Cortex of kidney (tissue), 1 donor: ENCODE measurements at places on chromosomes 3 and 15.

DNA sequence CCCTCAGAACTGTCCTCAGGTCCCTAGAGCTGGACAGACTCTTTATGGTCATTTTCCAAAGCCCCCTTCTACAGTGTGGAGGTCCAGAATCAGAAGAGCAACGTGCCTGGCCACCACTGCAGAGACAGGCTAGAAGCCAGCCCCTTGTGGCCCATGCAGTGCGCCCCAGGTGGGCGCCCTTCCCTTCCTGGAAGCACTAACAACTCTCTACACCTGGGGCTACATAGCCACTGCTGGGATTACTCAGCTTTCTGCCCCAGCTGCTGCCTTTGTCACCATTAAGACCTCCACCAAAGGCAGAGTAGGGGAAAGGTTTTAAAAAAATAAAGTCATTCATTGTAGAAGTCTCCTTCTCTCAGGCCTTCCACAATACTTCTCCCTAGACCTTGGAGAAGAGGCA is 2.3 kb downstream of the RASGRP1 start:
- no peak for DNase-seq

DNA sequence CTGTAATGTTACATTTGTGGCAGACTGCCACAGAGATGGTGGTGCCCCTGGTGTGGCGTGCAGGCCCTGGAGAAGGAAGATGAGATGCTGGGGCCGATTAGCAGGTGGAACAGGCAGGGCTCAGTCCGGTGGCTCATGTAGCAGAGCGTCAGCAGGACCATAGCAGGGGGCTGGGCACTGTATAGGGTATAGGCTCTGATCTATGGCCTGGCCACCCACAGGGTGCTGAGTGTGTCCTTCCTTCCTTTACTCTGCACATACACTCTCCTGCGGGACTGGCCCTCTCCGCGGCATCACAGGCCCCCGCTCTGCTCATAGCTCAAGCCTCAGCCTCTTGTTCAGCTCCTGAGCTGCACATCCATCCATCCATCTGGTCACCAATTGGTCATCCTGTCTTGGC is 143.6 kb downstream of the OPA1 start:
- no peak for DNase-seq

- DNase-seq, result no peak
Observed at GRCh38 chr3:155078711-155079467, 1.2 kb upstream of the MME start.

DNA sequence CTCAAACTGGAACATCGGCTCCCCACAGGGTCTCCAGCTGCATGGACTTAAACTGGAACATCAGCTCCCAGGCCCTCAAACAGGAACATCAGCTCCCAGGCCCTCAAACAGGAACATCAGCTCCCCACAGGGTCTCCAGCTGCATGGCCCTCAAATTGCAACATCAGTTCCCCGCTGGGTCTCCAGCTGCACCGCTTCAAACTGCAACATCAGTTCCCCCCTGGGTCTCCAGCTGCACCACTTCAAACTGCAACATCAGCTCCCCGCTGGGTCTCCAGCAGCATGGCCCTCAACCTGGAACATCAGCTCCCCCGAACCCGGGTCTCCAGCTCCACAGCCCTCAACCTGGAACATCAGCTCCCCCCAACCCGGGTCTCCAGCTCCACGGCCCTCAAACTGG is 82.0 kb downstream of the TFRC start:
- no peak for DNase-seq

GRCh38 chr3:46574243-46574646 is 8.1 kb upstream of the LRRC2 start:
- DNase-seq, result no peak

DNA sequence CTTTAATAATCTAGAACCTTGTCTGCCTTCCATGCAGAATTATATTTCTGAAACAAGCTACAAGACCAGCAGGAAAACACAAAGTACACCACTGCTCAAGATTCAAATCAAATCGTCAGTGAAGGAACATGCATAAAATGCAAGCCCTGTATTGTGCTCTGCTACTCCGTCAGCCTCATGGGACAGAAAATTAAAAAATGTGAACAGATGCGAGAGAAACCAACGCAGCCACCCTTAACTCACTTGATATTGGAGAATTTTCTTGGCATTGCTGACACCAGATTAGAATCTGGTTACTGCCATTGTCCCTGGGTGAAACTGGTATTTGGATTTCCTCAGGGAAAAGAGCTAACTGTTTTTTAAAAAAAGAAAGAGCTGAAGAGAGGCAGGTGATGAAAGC is 23.6 kb downstream of the ANXA2 start:
- DNase-seq, result no peak

GRCh38 chr3:128922804-128923459 is 43.5 kb downstream of the ACAD9 start:
- no peak for DNase-seq

- no peak for DNase-seq
Observed at GRCh38 chr3:66489581-66489980, 11.2 kb downstream of the LRIG1 start.

GRCh38 chr3:192408007-192408646 is 319.2 kb downstream of the FGF12 start:
- DNase-seq, result no peak

GRCh38 chr3:161096771-161097367 is 8.3 kb downstream of the B3GALNT1 start:
- no peak for DNase-seq

DNA sequence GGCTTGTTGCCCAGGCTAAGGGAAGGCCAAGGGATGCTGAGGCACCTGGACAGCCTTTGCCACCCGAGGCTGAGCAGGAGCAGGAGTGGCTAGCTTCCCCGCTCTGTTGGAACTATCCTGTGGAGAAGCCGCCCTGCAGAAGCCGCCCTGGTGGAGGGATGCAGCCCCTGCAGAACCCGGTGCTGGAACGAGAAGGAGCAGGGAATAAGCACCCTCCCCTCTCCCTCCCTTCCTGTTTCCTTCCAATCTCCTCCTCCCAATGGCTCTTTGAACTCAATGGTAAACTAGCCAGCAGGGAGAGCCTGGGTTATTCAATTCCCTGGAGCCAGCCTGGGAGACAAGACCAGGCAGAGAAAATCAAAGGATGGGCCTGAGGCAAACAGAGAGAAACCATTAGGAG is 11.8 kb upstream of the HRG start:
- DNase-seq, result no peak
